ENCODE measurements at places on chromosomes 3 and 15. TPM values are rescaled to one million over a fixed set of nuclear protein-coding genes. Genes with fewer than 3 reads are reported as not detected.

The ZNF620 gene
- 1.8 TPM for total RNA-seq

The TOPBP1 gene
- 8.6 TPM for total RNA-seq

The MED12L gene
- total RNA-seq = 0.49 TPM

The B2M gene
- 684 TPM for total RNA-seq

The ZMYND10 gene
- 3.9 TPM for total RNA-seq

The TM4SF4 gene
- total RNA-seq = 0.65 TPM

Measured in mesangial cell (primary cell).